ENCODE measurements at places on chromosomes 1 and 21.

GRCh38 chr1:226220473-226221189 is 2.8 kb upstream of the MIXL1 start:
- DNase-seq = no peak

GRCh38 chr1:186218654-186219352 is 156.2 kb downstream of the TPR start:
- no peak for DNase-seq

GRCh38 chr1:50724626-50725286 is 235.3 kb downstream of the FAF1 start:
- peak; percentile 9 for DNase-seq

- DNase-seq = no peak
These were observed 478.2 kb upstream of the VAMP3 start for GRCh38 chr1:7292714-7293419.
